CD4-positive, alpha-beta T cell treated with Interleukin-1 beta for 1 hour (primary cell): ENCODE measurements at places on chromosomes 13 and 19.

DNA sequence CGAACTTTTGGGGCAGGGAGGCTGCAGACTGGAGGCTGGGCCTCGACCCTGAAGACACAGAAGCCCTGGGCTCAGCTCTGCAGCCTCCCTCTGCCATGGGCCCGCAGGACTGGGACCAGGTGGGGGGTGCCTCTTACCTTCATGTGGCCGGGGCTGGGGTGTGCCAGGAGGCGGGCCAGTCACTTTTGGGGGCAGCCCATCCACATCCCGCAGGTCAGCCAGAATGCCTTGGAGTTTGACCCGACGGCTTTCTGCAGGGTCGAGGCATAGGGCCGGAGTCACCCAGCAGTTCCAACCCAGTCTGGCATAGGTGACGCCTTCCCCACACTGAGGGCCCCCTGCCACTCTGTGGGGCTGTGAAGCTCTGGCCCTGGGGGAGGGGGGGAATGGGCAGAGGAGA, 10.8 kb upstream of the PRKD2 start:
- DNase-seq, result no peak

DNA sequence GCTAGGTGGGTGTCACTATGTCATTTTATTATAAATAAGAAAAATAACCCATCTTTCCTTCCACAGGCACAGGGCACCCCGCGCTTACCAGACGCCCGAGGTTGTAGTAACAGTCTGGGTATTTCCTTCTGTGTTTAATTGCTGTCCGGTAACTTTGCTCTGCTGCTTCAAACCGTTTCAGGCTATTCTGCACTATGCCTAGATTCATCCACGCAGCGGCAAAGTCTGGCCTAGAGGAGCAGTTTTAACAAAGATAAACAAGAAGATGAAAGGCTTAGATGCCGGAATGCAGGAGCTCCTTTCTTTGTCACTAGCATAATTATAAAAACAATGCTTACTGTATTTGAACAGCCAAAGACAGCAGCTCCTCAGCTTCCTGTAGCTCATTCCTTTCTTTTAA, 36.9 kb upstream of the GGACT start:
- no peak for DNase-seq

DNA sequence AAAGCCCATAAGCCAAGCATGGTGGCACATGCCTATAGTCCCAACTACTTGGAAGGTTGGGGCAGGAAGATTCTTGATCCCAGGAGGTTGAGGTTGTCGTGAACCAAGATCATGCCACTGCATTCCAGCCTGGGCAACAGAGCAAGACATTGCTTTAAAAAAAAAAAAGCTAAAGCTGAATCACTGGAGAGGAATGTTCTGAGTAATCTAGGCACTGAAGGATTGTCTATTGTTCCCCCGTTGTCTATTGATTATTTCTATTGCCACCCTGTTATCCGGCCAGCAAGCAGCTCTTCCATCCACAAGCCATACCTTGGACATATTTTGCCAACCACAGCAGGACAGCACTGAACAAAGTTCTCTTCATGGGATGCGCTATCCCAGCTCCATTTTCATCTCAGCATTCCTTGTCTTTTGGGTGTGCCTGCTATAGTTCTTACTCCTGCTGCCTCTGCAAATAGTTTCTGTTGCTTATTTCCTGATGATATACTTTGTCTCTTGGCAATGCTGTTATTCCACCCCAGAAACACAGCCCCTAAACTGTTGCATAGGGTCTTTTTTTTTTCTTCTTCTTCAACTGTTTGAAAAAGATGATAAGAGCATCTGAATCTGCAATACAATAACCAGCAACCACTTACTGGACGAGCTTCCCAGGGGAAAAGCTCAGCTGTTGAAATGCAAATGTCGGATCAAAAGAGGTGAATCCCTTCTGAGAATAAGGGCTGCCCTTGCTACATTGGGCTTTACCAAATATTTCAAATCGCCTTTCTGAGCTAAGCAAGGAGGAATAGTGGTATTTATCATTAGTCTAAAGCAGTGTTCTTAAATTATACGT, 22.2 kb upstream of the SIAH3 start:
- DNase-seq, result no peak

GRCh38 chr19:22806418-22806817, 22.5 kb upstream of the ZNF99 start:
- DNase-seq, result no peak

GRCh38 chr19:40921005-40921897, 39.2 kb upstream of the CYP2A7 start:
- no peak for DNase-seq

- DNase-seq, result no peak
Measured at GRCh38 chr19:48568345-48568886, 16.4 kb downstream of the SULT2B1 start.
